ENCODE measurements at places on chromosomes 2 and 18.

DNA sequence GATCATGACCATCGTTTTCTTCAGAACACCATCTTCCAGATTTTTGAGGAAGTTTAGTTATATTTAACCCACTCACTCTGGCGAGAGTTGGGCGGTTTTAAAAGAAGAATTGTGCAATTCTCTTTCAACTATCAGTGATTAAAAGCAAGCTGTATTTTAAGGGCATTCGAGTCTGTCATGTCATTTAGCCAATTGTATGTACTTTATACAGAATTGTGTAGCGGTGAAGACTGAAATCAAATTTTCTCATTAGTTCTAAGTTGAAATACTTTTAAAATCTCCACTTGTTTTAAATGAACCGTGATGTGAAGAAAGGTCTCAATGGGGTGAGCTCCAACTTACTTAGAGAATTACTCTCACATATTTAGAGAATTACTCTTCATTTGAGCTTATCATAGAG is 214.6 kb upstream of the DTNA start:
- no peak for DNase-seq

DNA sequence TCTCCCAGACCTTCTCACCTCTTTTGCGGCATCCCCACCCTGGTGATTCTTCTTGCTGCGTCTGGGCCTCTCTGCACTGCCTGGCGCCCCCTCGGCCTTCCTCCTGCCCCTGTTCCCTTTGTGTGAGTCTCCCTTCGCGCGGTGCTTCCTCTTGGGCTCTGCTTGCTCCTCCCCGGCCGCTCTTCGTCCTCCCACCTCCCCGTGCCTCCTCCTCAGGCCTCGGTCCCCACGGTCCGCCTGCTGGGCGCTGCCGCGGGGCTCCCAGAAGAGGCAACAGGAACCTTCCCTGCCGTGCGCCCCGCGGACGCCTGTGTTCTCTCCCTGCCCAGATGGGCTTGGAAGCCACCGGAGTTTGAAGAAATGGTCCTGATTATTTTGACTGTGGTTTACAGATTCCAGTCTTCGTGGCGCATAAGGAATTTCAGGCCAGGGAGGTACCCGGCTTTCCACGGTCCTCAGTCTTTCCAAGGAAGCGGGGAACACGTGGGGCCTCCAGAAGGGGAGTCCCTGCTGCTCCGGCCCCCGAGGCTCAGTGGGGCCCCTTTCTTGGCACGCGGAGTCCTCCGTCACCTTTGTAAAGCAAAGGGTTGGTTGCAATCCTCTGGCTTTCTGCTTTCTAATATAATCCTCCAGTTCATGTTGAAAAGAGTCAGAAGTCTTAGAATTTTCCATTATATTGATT is 13.1 kb downstream of the RNU2-63P start:
- no peak for DNase-seq

DNA sequence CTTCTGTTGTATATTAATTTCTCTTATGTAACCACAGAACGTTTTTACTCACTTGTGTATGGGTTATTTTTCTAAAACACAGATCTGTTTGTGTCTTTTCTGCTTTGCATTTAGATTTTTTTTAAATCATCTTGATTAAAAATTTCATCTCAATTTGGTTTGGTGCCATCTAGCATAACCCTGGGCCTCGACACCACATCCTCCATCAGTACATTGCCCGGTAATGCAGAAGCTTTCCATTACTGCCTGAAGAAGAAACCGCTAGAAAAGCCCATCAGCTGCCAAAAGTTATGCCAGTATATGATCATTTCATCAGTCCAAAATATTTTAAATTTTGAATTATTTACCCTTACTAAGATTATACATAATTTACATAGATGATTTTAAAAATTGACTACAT is 26.2 kb downstream of the MAPRE2 start:
- DNase-seq: no peak

- DNase-seq: no peak
Observed at GRCh38 chr2:84817239-84817655, 63.6 kb downstream of the TRABD2A start.

DNA sequence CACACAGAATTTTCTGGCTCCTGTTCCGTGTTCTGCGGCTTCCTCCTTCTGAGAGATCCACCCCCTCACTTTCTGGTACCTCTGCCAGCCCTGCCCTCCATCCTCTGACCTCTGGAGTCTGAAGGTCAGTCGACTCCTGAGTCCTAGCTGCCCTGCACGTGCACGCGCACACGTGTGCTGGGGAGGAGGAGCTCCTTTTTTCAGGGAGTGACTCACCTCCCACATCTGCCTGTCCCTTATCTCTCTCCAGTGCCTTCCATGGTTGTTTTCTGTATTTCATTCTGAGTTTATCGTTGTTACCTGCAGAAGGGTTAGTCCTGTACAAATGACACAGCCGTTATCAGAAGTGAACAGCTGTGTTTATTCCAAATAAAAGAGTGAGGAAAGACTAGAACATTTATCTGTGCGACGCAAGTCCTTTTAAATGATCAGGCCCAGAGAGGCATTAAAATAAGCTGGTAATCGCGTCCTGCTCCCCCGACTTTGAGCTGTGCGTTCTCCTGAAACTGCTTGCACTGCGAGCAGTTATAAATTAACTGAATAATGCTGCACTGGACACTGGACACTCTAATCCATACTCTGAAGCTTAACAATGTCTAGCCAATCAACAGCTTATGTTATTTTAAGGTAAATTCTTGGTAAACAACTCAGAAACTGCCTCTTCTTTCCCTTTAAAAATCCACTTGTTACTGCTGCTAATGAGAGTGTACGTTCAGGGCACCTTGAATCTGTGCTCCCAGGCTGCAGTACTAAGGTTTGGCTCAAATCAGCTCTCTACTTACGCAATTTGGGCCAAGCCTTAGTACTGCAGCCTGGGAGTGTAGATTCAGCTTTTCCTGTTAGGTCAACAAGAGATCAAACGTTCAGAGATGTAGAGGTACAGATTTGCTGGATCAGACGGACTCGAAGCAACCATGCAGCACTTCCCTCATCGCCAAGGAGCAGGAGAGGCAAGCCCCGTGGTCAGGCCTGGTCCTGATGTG is 72.5 kb downstream of the GALR1 start:
- no peak for DNase-seq

GRCh38 chr2:132943829-132944228 is 273.8 kb upstream of the LYPD1 start:
- no peak for DNase-seq

DNA sequence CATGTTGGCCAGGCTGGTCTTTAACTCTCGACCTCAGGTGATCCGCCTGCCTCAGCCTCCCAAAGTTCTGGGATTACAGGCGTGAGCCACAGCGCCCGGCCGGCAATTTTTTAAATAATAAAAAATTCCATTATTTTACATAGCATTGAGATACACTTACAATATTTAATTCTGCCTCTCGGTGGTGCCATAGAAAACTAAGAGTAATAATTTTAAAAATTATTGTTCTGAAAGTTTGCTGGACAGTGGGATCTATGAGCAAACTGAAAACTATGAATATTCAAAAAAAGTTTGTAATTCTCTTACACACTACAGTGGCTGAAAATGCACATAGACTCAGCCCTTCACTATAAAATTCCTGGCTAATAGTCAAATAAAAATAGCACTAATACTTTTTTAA is 90.9 kb upstream of the STON1 start:
- DNase-seq: no peak

DNA sequence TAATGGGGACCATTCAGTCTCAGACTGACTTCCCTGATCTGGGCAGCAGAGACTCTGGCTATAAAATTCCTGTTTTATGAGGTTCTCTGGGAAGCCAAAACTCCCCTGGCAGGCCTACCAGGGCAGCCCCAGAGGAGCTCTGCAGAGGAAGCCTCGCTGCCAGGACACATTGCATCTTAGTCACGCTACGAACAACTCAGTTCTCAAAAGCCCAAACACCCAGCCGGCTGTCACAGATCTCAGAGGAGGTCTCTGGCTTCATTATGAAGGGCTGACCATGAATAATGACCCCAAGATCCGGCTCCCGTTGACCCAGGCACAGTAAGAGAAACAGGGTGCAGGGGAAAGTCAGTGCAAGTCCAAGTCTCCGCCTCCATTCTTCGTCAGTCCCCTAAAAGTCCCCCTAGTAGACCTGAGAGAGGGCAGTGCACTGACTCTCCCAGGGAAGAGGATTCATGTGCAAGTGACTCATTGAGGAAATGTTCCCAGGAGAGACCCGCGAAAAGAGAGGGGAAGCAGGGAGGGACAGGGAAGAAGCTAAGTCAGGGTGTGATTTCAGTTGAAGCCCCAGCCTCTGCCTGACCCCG is 212.3 kb downstream of the CYP26B1 start:
- no peak for DNase-seq

GRCh38 chr2:30177956-30178355 is 31.1 kb downstream of the YPEL5 start:
- DNase-seq: no peak

- no peak for DNase-seq
Observed at GRCh38 chr2:96524482-96525210, 11.9 kb upstream of the ARID5A start.

DNA sequence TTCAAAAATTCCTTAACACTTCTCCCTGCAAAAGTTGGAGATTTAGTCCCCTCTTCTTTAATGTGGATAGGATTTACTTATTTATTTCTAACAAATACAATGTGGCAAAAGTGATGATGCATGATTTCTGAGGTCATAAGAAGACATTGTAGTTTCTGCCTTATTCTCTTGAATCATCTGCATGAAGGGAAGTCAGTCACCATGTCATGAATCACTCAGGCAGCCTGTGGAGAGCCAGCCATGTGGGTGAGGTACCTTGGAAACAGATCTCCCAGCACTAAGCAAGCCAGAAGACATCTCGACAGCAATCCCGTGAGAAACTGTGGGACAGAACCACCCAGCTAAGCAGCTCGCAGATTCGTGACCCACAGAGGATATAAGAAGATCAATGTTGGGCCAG is 2.7 kb upstream of the ZC3H8 start:
- DNase-seq: no peak

DNA sequence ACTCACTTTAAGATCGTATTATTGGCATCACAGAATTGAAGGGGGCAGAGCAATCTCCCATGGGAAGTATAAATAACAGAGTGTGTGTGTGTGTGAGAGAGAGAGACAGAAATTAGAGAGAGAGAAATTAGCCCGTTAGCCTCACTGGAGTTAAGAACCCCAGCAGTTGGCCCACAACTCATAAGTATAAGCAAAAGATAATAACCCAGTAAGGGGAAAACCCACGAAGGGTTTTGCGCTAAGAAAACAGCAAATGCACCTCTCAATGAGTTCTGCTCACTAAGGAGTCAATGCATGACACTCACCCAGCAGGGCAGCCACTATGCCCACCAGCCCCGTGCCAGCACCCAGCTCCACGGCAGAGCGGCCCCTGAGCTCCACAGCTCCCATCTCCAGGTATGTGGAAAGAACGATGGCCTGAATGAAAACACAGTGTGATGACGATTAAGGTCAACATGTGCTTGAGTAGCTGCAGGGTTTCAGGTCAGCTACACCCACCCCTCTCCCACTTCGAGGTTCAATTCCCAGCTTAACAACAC is 3.6 kb downstream of the METTL21A start:
- no peak for DNase-seq

- DNase-seq: no peak
Observed at GRCh38 chr2:3489764-3490115, 29.6 kb downstream of the ADI1 start.

DNA sequence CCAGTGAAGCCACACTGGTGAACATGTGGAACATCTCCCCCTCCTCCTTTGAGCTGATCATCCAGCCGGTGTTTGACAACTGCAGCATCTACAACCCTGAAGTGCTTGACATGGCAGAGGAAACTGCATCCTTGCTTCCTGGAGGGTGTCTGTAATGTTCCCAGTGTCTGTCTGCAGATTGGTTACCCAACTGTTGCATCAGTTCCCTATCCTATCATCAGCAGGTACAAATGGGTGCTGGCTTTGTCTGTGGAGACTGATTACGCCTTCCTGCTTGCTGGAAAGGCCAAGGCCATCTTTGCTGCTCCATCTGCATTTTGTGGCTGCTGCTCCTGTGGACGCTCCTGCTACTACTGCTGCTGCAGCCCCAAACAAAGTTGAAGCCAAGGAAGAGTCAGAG is 83.5 kb downstream of the SKA1 start:
- DNase-seq: no peak

GRCh38 chr2:199310771-199311585 is 146.8 kb downstream of the SATB2 start:
- no peak for DNase-seq

DNA sequence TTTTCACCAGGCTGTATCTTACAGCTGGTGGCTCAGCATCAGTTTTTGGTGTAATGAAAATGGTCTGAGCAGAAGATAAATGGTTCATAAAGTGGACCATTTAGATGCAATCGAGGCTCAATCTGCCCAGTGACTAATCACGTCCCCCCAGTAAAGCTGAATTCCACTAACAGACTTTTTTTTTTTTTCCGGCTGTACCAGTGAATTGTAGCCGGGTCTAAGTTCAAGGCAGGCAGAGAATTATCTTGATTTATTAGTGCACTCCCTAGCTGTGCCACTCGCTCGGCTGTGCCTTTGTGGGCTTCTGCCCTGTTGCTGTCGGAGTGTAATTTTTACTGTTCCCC is 215.1 kb upstream of the POU3F3 start:
- DNase-seq: no peak

DNA sequence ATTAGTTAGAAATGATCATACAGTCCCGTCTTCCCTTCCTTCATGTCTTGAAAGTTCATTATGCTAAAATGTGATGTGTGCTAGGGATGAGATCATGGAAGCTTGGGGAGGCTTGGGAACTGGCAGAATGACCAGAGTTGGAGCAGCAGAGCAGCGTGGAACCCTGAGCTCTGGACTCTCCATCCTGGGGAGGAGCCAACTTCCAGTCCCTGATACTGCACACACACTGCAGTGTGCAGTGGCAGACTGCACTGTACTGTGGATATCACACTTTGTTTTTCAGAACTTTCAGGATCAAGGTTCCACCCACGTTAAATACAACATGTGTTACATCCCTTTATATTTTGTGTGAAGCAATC is 27.3 kb upstream of the GREB1 start:
- no peak for DNase-seq

DNA sequence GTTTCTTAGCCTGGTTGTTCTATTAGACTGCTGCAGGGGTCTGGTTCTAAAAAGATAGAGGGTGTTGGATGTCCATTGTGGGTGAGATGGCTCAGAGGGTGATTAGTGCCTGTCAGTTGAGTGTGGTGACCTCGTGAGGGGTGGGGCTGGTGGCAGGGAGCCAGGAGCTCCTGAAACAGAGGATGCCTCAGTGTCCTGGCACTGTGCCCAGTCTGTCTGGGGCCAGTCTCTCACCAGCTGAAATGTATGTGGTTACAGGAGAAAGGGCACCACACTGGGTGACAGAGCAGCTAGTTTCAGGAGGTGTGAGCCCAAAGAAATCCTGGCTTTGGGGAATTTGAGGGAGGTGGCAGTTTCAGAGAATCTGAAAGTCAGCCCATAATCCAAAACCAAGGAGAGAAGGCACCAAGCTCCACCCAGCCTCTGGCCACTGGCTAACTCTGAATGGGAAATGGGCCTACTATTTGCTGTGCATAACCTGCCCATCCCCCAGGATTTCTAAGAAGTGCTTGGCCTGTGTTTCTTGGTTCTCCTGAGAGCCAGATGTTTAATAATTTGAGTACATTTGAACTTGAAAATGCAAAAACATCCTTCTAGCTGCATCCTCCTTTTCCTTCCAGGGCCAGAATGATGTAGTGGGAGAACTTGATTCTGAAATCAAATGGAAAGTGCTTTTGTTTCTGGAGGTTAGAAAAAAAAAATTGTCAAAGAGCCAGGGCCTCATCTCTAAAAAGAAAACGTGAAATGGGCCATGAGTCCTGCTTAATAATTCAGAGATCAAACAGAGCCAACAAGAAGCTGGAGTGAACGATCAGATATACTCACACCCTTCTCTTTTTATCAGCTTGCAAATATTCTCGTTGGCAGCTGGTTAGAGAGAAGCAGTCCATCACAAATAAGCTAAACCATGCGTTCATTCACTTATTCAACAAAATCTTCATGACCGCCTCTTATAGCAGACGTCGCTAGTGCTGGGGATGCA is 92.3 kb downstream of the B3GNT2 start:
- peak; percentile 67 for DNase-seq

All from H54 (cell line).